ENCODE measurements at places on chromosomes 7 and 10. TPM values are rescaled to one million over a fixed set of nuclear protein-coding genes. Genes with fewer than 3 reads are reported as not detected.

DNA sequence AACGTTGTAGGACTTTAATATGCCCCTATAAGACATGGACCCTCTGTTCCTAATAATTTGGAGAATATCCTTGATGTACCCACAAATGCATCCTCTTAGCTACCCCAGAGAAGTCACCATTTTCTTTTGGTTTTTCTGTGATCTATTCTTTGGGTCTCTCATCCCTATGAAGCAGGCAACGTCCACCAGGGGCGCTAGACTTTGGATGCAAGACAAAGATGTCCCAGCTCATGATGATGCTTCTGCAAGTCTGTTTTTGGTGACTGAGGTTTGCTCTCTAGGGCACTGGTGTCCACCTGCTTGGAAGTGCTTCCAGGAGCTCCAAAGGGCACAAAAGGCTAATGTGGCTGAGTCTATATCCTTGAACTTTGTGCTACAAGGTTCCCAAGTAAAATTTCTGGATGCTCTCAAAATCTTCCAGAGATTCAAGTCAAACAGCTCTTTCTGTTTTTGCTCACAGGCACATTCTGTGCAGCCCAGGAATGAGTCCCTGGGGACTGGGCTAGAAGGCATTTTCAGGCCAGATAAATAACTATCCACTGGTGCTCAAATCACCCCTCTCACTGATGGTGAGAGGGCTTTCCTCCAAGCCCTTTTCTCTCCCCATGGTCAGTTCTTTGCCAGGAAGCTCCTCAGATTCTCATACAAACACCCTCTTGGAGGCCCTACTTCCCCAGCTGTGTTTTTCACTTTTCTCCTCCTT is 166.4 kb downstream of the C7orf25 start:
- no peak for DNase-seq

AGR2 gene
- 0.29 TPM for total RNA-seq

DNA sequence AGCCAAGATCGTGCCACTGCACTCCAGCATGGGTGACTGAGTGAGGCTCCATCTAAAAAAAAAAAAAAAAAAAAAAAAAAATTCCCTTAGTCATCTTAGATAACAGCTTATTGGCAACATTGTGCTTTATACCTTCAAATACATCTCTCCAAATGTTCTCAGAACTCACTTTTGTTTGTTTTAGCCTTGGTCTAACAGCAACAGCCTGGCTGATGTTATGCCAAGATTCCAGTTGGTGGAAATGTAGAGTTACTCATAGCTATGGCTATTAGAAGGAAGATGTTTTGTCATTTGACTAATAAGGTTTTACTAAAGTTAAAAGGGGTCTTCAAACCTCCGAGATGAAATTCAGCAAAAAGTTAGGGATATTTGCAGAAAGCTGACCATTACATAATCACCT is 481.4 kb downstream of the NEBL start:
- no peak for DNase-seq

GRCh38 chr10:105056413-105056812 is 415.3 kb downstream of the SORCS3 start:
- DNase-seq = no peak

- DNase-seq = no peak
Observed at GRCh38 chr7:29281782-29282541, 87.4 kb downstream of the CHN2 start.

ZC3HAV1 gene
- 35.0 TPM for total RNA-seq

DNA sequence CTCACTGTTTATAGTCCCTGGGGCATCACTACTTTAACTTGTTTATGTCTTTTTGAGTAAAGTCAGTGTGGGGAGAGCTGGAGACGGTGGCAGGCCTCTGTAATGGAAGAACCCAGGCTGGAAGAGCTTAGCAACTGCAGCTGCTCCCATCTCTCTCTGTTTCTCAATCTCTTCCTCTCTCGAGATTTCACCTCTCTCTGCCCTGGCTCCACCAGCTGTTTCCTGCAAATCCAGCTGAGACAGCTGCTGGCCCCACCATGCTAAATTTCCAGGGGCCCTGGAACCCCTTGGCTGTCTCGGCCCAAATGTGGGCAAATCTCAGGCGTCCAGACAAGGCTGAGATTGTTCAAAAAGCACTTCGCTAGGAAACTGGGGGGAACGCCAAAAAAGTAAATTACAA is 25.8 kb upstream of the SLF2 start:
- DNase-seq = peak; percentile 45

ABCC2 gene
- total RNA-seq = 2.8 TPM

DNA sequence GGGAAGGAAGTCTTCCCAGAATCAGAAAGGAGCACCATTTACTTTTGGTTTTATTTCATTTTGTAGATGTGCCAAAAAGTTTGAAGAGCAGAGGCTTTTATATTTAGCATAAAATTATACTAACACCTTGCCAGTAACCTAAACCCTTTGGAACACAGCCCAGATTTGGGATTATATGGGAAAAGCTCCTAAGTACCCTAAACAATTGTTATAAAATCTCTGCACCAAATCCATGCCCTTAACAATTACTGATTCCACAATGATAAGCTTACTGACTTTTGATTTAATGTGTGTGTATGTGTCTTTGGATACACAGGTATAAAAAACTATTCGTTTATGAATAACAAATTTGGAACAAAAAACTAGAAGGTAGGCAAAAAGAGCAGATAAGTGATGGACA is 39.0 kb upstream of the TMEM229A start:
- no peak for DNase-seq

DNA sequence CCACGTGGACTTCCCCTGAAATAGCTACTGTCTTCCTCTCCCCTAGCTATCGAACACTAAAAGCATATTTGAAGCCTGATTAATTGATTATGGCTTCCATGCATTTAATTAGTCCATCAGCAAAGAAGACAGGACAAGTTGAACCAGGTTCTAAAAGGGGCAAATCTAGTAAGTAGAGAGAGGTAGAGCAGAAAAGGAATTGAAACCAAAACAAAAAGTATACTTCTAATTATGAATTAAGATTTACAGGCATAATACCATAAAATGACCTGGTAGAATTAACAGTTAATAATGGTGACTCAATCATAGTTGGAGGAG is 393 bp upstream of the DNAJC1 start:
- no peak for DNase-seq

DNA sequence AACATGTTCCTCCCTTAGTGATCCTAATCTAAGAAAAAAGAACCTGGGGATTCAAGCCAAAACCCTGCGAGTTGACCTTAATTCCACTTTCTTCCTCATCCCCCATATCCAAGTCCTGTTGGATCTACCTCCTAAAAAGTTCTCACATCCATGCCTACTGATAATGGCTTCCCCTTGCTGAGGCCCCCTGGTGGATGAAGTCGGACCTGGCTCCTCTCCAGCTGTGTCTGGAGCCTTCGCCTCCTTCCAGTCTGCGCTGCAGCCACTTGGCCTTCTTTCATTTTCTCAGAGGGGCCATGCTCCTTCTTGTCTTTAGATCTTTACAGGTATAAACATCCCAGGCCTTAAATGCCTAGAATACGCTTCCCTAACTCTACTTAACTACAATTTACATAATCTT is 8.1 kb downstream of the PDE1C start:
- no peak for DNase-seq

ARHGEF5 gene
- total RNA-seq = 9.4 TPM

DNA sequence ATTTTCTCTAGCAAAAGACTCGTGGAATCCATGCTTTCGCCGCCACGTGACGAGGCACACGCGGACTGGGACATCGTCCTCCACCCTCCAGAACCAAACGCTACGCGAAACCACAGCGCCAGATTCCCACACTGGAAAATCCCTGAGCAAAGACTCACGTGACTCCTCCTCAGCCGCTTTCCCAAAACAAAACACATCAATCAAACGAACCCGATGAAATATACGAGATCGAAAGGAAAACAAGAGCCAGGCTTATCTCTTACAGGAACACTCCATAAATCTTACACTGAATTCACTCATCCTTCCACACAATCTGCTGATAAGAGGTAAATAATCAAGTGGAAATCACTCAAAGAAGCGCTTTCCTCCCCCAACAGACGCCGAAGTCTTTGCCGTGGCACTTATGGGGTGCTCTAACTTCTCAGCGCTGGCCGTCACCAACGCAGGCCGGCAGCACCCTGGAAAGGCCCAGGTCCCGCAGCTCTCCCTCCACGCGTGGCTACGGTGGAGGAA is 23.8 kb downstream of the DIP2C start:
- peak; percentile 85 for DNase-seq

DNA sequence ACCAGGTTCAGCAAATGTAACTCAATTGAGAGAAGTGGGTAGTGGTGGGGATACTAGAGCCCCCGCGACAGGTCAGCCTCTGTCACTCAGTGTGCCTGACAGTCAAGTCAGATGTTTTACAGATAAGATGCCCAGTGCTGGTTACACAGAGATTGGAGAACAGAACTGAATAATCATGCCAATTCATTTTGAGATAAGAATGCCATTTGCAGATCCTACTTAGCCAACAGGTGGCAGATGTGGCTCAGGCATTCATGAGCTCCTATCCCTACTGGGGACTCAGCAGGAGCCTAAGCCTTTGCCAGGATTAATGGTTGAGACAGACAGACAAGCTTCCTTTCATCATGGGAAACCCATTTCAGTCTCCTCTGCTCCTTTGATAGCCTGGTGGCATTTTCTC is 137.8 kb downstream of the MAPK8 start:
- DNase-seq = no peak

NPY gene
- total RNA-seq = not detected

GRCh38 chr10:24494236-24494635 is 229.5 kb downstream of the ARHGAP21 start:
- DNase-seq = no peak

DNA sequence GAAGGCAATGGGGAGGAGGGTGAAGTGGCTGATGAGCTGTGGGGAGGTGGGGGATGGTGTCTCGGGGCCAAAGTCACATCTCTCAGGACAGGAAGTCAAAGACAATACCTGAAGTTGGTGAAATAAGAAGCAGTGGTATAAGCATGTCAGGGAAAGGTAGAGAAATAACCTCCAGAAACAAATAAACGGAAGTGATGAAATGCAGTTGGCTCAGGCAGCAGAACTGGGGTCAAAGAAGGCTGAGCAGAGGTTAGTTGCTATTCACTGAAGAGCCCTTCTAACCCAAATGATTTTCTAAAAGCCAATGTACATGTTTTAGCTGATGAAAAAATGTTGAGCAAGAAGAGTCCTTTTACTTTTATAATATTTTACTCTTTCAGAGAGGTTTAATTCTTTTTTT is 78.6 kb upstream of the ADRB1 start:
- DNase-seq = no peak

- no peak for DNase-seq
Observed at GRCh38 chr10:103431902-103432301, 20.3 kb downstream of the CALHM2 start.

GRCh38 chr7:149868623-149869290 is 5.0 kb upstream of the ATP6V0E2 start:
- DNase-seq = peak; percentile 71

GRCh38 chr10:108439397-108439796 is 1274.9 kb upstream of the SORCS1 start:
- no peak for DNase-seq

DNA sequence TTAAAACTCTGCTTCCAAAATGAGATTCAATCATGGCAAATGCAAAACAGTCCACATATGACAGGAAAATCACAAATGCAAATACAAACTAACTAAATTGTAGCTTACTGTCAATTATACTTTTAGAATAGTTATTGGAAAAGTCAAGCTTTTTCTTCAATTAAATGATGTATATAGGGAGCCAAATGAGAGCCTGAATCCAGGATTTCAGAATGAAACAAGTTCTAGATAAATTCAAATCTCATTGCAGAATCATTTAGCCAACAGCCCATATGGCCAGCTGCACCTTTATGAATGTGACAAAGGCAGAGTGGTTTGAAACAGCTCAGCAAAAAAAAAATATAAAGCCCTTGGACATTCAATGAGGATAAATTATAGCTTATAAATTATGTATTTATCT is 82.2 kb upstream of the SCIN start:
- no peak for DNase-seq

TAS2R38 gene
- total RNA-seq = not detected

MLLT10 gene
- total RNA-seq = 42.1 TPM

DNA sequence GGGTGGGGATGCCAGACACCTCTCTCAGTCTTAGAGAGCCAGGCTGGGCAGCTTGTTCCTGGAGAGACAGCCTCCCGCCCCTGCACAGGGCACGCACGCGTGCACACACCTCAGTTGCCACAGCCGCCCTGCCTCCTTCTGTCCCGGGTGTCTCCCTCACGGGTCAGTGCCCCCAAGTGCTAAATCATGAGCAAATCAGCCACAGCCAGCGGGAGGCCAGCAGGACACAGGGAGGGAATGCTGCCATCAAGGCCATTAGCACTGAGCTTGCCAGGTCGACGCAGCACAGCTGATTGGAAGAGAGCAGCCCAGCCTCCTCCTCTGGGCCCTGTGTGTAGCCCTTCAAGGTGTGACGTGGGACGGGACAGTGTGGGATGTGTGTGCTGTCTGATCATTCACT is 130.4 kb downstream of the CDH23 start:
- DNase-seq = no peak

DNA sequence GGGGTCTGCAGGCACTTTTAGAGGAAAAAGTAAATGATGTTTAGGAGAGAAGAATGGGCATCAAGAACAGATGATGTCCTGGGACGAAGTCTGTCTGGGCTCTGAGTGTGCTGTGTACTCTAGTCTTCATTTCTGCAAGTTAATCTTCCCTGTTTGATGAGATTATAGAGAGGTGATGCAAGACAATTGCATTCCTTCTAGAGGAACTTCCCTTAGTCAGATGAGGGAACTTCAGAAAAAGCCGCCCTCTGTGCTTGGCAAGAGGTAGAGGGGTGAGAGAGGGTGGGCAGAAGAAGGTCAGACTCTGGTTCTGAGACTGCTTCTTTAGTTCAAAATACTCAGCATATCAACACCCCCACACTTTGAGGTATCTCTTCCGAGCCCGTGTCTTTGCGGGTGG is 797.9 kb downstream of the LRMDA start:
- no peak for DNase-seq

- no peak for DNase-seq
Observed at GRCh38 chr10:101046332-101047238, 15.2 kb upstream of the KAZALD1 start.

GRCh38 chr10:77768039-77768438 is 130.4 kb upstream of the KCNMA1 start:
- DNase-seq = no peak

DNA sequence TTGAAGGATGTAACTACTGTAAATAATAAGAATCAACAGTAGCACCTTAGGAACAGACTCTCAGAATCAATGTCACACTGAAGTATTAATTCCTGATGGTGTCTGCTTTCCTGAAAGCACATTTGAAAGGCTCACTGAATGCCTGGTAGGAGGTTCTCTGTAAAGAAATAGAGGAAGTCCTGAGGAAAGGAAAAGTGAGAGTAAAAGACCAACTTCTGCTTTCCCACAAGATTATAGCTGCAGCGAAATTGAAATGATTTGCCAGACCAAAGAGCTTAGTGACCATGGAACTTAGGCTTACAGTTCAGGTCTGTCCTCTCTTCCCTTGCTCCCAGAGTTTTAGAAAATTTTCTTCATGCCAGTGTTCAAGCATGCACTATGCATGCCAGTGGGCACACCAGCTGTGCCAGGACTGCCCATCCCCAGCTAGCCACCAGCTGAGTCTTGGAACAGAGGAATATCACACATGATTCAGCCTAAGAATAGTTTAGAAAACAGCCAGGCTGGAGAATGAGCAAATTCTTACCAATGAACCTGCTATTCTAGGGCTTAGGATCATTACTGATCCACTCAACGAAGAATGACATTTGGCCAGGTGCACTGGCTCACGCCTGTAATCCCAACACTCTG is 123.2 kb downstream of the HERPUD2 start:
- DNase-seq = no peak

COL13A1 gene
- total RNA-seq = not detected

UFSP1 gene
- total RNA-seq = 5.1 TPM

SYNPO2L gene
- total RNA-seq = 0.10 TPM

SPDYE11 gene
- not detected for total RNA-seq
